ENCODE measurements at places on chromosomes 7 and 10.

- DNase-seq, result no peak
These were observed 22.0 kb upstream of the GSAP start for GRCh38 chr7:77438131-77438530.

DNA sequence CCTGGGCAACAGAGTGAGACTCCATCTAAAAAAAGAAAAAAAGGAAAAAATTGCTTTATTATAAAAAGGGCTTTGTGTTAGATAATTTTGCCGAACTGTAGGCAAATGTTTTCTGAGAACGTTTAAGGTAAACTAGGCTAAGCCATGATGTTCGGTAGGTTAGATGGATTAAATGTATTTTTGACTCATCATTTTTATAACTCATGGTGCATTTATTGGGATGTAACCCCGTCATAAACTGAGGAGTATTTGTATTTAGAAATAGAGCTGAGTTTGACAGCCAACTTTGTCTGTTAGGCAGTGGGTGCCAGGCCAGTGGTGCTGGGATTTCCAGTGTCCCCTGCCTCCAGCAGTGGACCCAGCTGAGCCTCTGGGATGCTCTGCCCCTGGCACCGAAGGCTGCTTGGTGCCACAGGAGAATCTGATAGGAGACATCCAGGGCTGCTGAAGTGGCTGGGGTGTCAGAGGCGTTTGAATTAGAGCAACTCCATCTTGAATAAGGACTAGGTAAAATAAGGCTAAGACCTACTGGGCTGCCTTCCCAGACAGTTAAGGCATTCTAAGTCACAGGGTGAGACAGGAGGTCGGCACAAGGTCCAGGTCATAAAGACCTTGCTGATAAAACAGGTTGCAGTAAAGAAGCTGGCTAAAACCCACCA, 114.9 kb upstream of the EEPD1 start:
- DNase-seq, result no peak

GRCh38 chr10:103397191-103397825, 882 bp downstream of the PDCD11 start:
- no peak for DNase-seq

DNA sequence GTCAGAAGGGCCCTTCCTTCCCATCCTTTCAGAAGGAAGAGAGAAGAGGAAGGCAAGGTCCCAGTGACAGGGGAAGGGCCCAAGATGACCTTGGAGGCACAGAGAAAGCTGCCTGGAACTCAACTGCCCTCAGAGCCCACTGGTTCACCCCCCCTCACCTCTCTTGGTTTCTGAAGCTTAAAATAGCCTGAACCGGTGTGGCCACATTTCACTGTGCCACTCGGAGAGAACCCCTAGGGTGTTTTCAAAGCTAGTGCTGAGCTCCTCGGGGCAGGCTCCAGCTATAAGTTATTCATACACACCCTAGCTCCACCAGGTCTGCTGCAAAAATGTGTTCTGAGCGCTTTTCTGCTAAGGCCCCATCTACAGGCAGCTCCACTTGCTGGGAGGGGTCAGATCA, 60.9 kb upstream of the ADRB1 start:
- DNase-seq, result no peak

- no peak for DNase-seq
These were observed 980 bp upstream of the SH2B2 start for GRCh38 chr7:102285540-102286236.

GRCh38 chr10:20582041-20582440, 315.1 kb downstream of the NEBL start:
- no peak for DNase-seq
